NT2/D1 (cell line): ENCODE measurements at places on chromosomes 7 and 10.

DNA sequence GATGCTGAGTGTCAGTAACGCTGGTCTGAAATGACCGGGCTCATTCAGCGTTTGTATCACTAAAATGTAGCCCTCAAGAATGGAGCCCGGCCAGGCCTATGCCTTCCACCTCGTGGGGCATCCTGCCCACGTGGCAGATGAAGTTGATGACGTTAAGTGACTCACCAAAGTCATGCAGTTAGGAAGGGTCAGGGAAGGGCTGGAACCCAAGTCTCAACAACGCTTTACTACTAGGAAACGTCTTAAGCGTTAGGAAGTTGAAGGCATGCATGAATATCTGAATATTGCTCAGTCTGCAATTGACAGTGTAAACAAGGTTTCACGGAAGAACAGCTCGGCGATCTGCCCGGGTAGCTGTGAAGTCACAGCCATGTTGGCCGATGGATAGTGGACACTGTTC, 14.0 kb upstream of the UBE3C start:
- DNase-seq, result no peak

- no peak for DNase-seq
Observed at GRCh38 chr10:26540601-26541000, 102.5 kb downstream of the APBB1IP start.

- no peak for DNase-seq
Observed at GRCh38 chr10:27369880-27370279, 129.3 kb upstream of the ACBD5 start.

GRCh38 chr7:55093674-55094073, 74.9 kb downstream of the EGFR start:
- no peak for DNase-seq

- DNase-seq, result no peak
Observed at GRCh38 chr7:23396222-23397015, 73.9 kb downstream of the IGF2BP3 start.

DNA sequence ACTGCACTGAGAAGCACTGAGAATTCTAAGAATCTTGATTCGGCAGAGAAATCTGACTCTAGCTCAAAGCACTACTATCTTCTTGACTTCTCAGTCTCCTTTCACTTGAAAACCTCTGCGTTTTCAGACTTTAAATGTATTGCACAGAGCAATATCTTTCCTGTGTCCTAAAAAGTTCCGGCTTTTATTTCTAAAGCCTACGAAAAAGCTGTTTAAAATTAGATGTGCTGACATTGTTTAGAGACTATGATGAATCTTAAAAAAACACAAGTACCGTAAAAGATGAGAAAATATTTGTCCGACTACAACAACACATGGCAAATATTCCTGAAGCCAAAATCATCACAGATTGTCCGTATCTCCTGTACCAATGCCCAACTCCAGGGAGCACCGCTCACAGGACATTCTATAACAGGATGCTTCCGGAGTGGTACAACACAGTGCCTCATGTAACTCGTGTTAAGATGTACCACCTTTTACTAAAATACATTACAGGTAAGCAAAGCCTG, 136.9 kb downstream of the CUBN start:
- no peak for DNase-seq

- DNase-seq, result no peak
Observed at GRCh38 chr10:96863922-96864543, 31.9 kb downstream of the LCOR start.
